Naive thymus-derived CD4-positive, alpha-beta T cell (primary cell): ENCODE measurements at places on chromosomes 2 and 18. TPM values are rescaled to one million over a fixed set of nuclear protein-coding genes. Genes with fewer than 3 reads are reported as not detected.

CEBPZOS gene
- 40.7 and 47.1 TPM in 2 replicates for total RNA-seq

ASAP2 gene
- 1.2 TPM for total RNA-seq

MRO gene
- total RNA-seq: not detected in 2 replicates

VWC2L gene
- not detected for total RNA-seq

CCDC74B gene
- 0.16 TPM for total RNA-seq

TEX44 gene
- not detected for total RNA-seq

CLEC4F gene
- 1.6 TPM for total RNA-seq

CD302 gene
- total RNA-seq: 30.5 TPM

ITGA4 gene
- total RNA-seq: 159 TPM

DNA sequence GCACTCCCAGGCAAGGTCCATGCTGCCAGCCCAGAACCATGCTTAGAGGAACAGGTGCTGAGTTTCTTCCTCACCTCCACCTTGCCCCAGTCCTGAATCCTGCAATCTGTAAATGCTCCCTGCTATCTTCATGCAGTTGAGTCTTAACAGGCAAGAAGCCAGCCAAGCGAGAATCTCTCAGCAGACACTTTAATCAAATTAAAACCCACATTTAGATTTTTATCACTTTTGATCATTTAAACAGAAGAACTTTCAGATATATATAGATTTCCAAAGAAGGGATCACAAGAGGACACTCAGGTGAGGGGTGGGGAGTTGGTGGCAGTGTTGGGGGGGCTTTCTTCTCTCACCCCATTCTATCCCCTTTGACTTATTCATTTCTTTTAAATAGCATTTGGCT lies 25.9 kb upstream of the LBH start:
- H3K4me3 ChIP-seq: no peak overlapping the region
- H3K36me3 ChIP-seq: no peaks in the 10 kb centered on the region
- DNase-seq: no peak

DNA sequence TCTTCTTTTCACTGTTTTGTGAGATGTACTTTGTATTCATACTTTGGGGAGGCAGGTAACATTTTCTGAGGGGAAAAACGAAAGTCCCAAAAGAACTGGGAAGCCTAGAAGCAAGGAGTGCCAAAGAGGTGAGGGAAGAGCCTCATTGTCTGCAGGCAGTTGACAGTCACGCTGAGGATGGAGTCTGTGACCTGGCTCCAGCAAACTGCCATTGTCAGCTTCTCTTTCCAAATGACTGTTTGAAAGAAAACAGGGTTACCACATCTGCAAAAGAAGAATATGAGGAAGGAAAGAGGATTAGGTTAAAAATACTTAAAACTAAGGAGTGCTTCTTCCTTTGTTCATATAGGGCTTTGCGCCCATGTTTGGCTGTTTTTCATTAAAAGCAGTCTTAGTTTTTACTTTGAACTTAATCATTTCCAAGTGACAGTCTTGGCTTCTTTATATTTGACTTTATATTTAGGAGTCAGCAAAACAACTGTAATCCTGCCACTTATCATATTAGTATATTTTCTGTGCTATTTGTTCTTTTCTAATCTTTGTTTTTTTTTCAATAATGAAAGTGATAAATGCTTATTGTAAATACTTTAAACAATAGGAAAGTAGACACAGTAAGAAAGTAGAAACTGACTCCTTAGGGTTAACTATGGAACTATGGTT lies 35.0 kb downstream of the CERS6 start:
- no peaks in the 10 kb centered on the region for H3K36me3 ChIP-seq
- peaks cover 28% of the 10 kb centered on the region for H3K4me1 ChIP-seq
- DNase-seq: no peak
- no peaks in the 10 kb centered on the region for H3K27me3 ChIP-seq
- H3K27ac ChIP-seq: peak overlapping the region; percentile 55

GRCh38 chr2:16382451-16382850 lies 283.2 kb downstream of the CYRIA start:
- H3K36me3 ChIP-seq: no peaks in the 10 kb centered on the region
- DNase-seq: no peak
- H3K27me3 ChIP-seq: no peaks in the 10 kb centered on the region
- no peak overlapping the region for H3K27ac ChIP-seq
- H3K4me3 ChIP-seq: no peak overlapping the region
- no peaks in the 10 kb centered on the region for H3K4me1 ChIP-seq

DNA sequence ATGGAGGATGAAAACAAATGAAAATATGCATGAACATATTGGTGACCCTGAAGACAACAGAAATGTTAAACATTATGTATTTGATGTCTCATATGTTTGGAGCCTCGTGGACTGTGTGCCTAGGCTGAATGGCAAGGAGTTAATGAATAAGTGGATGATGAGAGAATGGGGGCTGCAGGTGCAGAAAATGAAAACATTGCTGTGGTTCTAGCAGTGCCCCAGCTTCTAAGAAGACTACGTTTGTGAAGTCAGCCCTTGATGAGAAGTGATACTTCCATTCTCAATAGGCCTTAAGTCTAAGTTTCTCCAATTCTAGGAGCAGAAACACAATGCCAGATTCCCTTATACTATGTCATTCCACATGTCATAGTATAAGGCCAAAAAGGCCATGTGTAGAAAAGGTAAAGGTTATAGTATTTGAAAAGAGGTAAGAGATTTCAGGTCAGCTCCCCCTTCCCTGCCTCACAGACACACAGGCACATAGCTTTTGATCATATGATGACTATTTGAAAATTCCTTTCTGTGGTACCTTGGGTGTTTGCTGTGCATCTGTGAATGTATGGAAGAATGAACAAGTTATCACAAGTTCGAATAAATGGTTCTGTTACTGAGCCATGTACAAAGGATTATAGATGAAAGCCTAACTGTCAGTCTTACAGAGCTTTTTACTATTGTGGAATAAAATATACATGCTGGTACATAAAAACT lies 280.8 kb downstream of the SETBP1 start:
- no peaks in the 10 kb centered on the region for H3K4me1 ChIP-seq
- no peaks in the 10 kb centered on the region for H3K36me3 ChIP-seq
- no peak overlapping the region for H3K27ac ChIP-seq
- no peaks in the 10 kb centered on the region for H3K27me3 ChIP-seq

- H3K4me1 ChIP-seq: no peaks in the 10 kb centered on the region
- no peaks in the 10 kb centered on the region for H3K27me3 ChIP-seq
- no peaks in the 10 kb centered on the region for H3K36me3 ChIP-seq
- H3K4me3 ChIP-seq: no peak overlapping the region
These were observed 11.6 kb upstream of the RBM44 start for GRCh38 chr2:237786936-237787335.

- H3K36me3 ChIP-seq: no peaks in the 10 kb centered on the region
- no peak overlapping the region for H3K4me3 ChIP-seq
- DNase-seq: no peak
- H3K27ac ChIP-seq: no peak overlapping the region
- H3K4me1 ChIP-seq: no peaks in the 10 kb centered on the region
These were observed 766.4 kb upstream of the ID2 start for GRCh38 chr2:7915302-7916091.

DNA sequence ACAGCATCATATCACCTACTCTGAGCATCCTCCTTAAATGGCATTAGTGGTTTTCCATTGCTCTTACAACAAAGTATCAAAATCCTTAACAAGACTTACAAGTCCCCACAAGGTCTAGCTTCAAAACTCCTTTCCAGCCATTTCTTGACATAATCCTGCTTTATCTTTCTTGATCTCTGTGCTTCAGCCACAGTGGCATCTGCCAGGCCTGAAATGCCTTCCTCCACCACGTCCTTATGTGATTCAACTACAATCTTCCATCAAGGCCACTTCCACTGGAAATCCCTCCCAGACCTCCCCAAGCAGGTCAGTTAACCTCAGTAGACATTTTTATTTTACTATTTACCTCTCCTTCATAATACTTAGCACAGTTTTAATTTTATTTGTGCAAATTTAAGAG lies 83.8 kb upstream of the CCDC150 start:
- H3K27ac ChIP-seq: no peak overlapping the region
- H3K4me1 ChIP-seq: no peaks in the 10 kb centered on the region
- no peak overlapping the region for H3K4me3 ChIP-seq
- no peaks in the 10 kb centered on the region for H3K27me3 ChIP-seq
- no peak for DNase-seq

DNA sequence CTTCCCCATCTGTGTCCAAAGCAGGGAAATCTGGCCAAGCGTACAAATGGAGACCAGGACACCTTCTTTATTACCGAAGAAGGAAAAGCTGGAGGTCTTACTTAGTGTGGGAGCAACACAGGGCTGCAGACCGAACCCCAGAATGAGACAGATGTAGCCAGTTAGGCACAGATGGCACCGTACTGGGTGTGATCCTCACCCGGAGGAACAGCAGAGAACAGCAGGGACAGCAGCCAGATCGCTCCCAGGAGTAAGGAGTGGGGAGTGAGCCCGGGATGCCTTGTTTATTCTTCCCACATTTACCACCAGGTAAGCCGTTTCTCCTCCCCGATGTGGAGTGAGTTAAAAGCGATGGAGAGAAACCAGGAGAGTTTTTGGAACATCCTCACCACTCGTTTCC lies 150.7 kb upstream of the SPRED2 start:
- no peak overlapping the region for H3K4me3 ChIP-seq
- no peaks in the 10 kb centered on the region for H3K4me1 ChIP-seq
- H3K27ac ChIP-seq: no peak overlapping the region
- H3K27me3 ChIP-seq: no peaks in the 10 kb centered on the region
- H3K36me3 ChIP-seq: no peaks in the 10 kb centered on the region
- no peak for DNase-seq

GRCh38 chr18:13641551-13642439 lies 84.6 kb downstream of the FAM210A start:
- H3K36me3 ChIP-seq: peaks cover 23% of the 10 kb centered on the region
- DNase-seq: no peak
- H3K4me3 ChIP-seq: no peak overlapping the region
- no peak overlapping the region for H3K27ac ChIP-seq
- H3K4me1 ChIP-seq: no peaks in the 10 kb centered on the region

- H3K4me3 ChIP-seq: no peak overlapping the region
- DNase-seq: no peak
- H3K36me3 ChIP-seq: no peaks in the 10 kb centered on the region
These were observed 33.5 kb upstream of the CCDC93 start for GRCh38 chr2:118047380-118047826.

DNA sequence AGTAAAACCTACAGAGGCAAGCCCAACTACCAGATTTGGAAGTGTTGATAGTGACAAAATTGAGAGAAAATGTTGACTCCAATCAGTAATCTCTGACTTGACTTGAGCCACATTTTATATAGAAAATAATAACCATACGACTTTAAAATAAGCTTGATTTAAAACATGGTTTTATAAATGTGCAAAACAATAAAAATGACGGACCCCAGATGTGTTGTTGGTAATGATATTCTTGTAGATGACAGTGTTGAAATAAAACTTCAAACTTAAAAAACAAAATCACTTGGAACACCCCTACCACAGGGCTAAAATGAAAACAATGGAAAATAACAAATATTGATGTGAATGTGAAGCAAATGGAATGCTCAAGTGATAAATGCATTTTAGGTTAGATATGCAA lies 188.1 kb downstream of the SRBD1 start:
- no peak overlapping the region for H3K27ac ChIP-seq
- no peak for DNase-seq
- no peaks in the 10 kb centered on the region for H3K27me3 ChIP-seq
- no peaks in the 10 kb centered on the region for H3K36me3 ChIP-seq
- H3K4me1 ChIP-seq: no peaks in the 10 kb centered on the region
- no peak overlapping the region for H3K4me3 ChIP-seq

GRCh38 chr2:20197192-20197591 lies 27.7 kb downstream of the SDC1 start:
- H3K4me3 ChIP-seq: no peak overlapping the region
- no peaks in the 10 kb centered on the region for H3K36me3 ChIP-seq
- no peak overlapping the region for H3K27ac ChIP-seq
- H3K27me3 ChIP-seq: no peaks in the 10 kb centered on the region
- no peak for DNase-seq

- no peak overlapping the region for H3K4me3 ChIP-seq
- no peaks in the 10 kb centered on the region for H3K4me1 ChIP-seq
- no peak overlapping the region for H3K27ac ChIP-seq
- DNase-seq: no peak
- no peaks in the 10 kb centered on the region for H3K36me3 ChIP-seq
These were observed 156.8 kb upstream of the UNC80 start for GRCh38 chr2:209614690-209615369.
